NCI-H1048 (cell line): ENCODE measurements at places on chromosomes 12 and 14.

DNA sequence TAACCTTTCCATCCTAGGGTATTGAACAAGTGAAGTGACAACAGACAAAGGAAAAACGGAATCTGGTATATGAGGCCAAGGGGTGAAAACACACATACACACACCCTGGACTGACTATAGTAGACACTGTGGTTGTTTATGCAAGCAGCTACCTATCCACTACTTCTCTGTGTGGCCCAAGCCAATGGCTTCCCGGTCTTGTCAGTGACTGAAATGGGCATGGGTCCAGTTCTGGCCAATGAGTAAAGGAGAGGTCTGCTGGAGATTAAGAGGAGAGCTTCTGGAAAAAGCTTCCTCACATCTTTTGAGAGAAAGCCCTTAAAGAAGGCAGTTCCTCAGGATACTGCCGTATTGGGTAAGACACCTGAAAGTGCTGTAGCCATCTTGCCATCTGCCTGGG, 19.3 kb downstream of the MBIP start:
- no peak for DNase-seq

GRCh38 chr12:6056406-6057240, 67.8 kb downstream of the VWF start:
- DNase-seq, result peak; percentile 1

- DNase-seq, result no peak
These were observed 66.1 kb downstream of the SIX6 start for GRCh38 chr14:60575008-60575407.

DNA sequence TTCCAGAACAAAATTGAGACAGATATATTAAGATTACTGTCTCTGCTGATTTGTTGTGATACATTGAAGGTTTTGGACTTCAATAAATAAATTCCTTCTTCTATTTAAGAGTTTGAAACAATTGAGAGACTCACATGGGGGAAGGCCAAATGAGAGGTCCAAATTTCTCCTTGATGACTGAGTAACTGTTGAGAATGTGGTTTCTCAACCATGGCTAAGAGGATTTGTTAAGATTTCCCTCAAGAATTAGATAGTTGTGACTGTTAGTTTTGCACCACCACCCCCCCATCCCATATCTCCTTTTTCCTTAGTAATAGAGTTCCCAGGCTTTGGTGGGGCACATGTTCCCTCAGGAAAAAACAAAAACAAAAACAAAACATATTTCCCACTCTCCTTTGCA, 47.7 kb upstream of the IGF1 start:
- DNase-seq, result no peak

GRCh38 chr12:71333418-71333817, 106.2 kb upstream of the LGR5 start:
- DNase-seq, result no peak

DNA sequence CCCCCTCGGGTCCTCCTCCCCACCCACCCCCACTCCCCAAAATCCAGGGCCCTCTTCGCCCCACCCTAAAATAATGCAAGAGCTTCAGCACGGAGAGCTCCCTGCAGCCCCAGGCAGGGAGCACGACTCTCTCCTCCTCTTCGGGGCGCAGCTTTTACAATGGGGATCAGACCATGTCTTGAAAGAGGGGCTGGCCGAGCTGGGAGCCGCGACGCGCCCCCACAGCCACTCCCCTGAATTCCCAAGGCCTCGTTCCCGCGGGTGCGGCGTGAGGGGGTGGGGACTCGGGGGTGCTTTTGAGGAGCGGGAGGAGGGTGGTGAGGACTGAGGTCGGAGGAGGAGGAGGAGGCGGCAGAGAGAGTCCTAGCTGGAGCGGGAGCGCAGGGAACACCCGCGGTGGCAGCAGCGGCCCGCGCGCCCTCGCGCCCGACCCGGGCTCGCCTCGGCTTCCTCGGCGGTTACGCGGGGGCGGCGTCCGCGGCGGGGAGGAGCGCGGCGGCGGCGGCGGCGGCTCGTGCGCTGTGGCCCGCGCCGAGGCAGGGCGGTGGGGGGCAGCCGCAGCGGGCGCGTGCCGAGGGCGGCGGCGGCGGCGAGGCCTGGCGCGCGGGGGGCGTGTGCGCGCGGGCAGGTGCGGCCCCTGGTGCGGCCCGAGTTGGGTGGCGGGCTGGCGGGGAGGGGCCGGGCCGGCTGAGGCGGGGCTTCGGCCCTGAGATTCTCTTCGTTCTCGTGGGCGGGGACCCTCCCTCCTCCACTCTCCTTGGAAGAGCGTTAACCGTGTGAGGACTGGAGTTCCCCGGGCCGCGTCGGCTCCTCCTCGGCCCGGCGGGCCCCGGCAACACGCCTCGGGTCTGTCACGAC, at the start of gene ANKS1B:
Gene ANKS1B (minus strand): TSS at position 666 of the 858 bp plus-strand sequence. CDS start 699 bp downstream, outside the sequence.
- DNase-seq, result peak; percentile 28
